Activated CD4-positive, alpha-beta T cell treated with anti-CD3 and anti-CD28 coated beads, Interleukin-2, Interleukin-6, amounts not matched to agents 100 ng/mL and 50 ng/mL, durations not matched to agents 16 hours and 8 hours (primary cell): ENCODE measurements at places on chromosomes 1 and 21.

DNA sequence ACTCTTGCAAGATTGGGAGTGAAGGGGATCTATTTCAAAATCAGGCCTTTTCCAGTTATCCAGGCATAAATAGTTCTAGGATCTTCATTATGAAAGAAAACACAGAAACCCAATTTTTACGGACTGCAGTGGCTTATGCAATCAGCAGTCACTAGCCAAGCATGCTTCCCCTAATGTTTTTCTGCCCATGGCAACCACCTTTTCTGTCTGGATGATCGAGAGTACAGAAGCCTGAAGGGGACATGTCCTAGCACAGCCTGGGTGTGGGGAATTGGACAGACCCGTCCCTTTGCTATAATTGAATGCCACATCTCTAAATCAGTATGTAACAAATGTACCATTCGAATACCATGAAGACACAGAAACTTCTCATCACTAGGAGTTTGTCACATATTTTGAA lies 29.8 kb upstream of the NCAM2 start:
- DNase-seq = no peak

- DNase-seq = no peak
Observed at GRCh38 chr1:167991546-167991945, 54.7 kb upstream of the MPC2 start.

DNA sequence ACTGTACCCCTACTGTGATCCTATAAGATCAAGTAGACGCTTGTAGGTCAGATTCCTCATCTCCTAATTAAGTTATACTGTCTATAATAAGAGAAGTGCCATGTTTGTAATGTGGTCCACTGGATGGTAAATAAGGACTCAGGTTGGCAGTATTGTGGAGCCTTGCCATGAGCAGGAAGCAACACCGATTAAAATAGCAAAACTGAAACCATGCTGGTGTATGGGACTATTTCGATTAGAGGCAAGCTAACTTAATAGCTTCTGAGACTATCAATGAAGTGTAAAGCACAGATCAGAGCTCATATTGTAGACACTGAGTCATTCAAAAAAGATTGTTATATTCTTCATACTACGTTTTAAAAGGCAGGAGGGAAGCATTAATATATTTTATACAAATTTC lies 348.8 kb downstream of the HHAT start:
- DNase-seq = no peak

GRCh38 chr1:164559342-164560051 lies 513 bp downstream of the PBX1 start:
- peak; percentile 1 for DNase-seq

GRCh38 chr1:167092653-167093052 lies 1.2 kb upstream of the STYXL2 start:
- no peak for DNase-seq

DNA sequence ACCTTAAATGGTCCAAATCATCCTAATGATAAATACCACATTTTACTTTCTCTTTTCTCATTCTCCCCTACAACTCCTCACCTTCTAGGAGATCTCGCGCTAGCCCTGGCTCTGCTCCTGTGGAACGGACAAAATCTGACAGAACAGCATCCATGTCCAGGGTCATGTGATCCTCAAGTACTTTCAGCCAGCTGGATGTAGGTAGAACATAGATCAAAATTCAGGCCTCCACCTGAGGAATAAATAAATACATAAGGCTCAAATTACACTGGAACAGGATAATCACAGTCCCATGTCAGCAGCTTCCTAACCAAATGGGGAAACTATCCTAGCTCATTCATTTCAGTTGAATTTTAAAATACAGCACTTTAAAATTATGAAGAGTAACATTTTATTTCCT lies 33.2 kb downstream of the OTUD7B start:
- no peak for DNase-seq

GRCh38 chr1:179744401-179745130 lies 1.5 kb downstream of the FAM163A start:
- DNase-seq = no peak

DNA sequence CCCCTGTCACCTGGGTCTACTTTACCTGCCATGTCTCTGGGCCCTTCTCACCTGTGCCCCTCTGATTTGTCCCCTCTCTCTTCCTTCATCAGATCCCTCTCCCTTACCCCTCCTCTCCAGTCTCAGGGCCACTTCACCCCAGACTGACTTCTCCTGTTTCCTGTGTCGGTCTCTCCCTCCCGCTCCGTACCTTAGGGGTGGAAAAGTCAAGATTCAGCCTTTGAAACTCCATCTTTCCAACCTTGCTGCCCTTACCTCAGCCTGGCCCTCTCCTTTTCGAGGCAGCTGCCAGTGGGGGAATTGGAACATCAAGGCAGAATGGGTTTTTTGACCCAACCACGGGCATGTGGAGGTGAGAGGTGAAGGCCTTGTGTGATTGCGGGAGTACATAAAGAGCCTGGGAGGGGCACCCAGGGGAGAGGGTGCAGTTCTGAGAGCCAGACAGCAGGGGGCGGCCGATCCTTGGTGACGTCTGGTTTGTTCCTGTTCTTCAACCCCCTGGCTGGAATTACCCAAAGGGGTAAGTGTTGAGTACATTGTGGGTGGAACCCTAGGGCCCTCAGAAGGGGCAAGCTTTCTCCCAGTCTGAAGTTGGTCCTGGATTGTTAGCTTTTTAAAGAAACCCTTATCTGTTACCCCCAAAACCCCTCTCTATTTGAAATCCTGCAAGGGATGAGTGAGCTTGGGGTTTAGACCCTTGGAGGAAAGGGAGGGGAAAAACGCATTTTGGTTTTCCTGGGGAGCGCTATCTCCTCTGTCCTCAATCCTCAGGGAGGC lies 12.3 kb upstream of the DMBX1 start:
- DNase-seq = peak; percentile 85

DNA sequence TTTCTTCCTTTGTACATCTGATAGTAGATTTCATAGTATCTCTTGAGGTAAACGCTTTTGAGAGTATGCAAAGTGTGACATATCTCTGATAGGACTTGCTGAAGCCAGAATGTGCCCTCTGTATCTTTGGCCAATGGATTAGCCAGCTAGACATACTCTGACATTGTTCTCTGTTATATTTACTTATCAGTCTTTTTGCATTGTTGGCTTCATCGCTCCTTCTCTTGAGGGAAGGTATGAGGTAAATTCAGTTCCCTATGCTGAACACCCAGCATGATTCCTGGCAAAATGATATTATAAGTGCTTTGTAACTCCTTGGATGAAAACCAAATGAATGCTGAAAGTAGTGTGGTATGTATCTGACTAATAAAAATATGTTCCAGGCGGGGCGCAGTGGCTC lies 163.2 kb upstream of the CACYBP start:
- DNase-seq = no peak

DNA sequence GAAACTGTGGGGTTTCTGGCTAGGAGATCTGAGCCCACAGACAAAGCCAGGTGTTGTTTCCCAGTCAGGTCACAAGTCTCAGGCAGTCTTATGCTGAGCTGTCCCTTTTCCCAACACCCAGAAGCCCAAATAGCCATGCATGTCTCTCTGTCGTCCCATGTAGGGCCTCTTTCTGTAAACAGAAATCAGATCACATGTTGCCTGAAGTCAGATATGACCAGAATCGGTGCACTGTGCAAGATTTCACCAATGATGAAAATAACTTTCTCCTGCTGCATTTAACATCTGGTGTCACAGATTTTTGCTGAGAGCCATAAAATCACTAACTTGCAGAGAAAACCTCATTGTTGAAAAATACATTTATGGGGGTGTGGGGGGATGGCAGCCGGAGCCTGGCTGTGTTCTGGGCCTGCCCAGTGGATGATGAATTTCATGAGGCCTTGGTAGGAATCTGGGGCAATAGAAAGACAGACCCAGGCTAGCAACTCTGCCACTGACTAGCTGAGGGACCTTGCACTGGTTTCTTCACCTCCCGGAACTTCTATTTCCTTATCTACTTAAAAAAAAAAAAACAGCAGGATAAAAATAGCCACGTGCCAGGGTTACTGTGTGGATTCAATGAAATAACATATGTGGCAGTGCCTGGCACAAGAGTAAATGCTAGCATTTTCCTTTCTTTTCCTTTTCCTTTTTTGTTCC lies 158.8 kb upstream of the NFIA start:
- no peak for DNase-seq

DNA sequence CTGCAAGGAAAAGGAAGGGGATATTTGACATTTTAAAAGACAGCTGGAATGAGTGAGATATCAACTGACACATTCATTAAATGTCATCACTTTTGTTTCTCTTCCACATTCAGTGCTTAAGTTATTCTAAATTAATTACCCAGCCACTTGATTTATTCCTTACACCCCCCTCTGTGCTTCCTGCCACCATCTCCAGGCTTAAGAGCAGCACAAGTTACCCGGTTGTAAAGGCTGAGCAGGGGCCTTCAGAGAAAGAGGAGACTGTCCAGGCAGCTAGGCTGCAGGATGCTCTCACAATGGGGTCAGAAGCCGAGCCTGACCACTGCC lies 71.4 kb downstream of the SYT6 start:
- no peak for DNase-seq

DNA sequence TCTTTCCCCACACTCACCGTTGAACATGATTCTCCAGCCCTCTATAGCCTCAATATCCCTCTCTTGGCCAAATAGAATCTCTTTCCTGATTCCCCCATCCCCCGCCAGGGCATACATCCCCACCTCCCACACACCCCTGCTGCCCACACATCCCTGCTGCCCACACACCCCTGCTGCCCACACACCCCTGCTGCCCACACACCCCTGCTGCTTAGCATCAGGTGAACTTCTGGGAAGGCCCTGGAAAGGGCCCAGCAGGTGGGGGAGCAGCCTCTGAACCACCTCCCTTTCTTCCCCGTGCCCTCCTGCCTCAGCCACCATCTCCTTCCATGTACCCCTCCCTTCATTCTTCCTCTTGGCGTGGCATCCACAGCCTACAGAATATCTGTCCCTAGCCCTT lies 15.9 kb upstream of the IFNLR1 start:
- no peak for DNase-seq

DNA sequence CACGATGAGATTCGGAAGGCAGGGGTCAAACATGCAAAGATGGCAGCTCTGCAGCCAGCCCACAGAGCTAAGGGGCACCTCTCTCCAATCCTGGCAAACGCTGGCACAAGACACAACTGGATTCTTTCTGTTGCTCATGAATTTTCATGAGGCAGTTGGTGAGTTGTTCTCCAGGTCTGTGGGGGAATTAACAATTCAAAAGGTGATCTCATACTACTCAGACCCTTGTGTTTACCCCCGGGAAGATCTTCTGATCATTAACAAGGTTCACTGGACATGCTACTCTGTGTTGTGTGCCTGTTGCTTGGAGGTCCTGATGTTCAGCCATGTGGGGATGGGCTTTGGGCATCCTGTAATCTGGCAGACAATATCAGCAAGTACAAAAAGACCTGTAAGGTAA lies 128.9 kb downstream of the HHAT start:
- DNase-seq = no peak

DNA sequence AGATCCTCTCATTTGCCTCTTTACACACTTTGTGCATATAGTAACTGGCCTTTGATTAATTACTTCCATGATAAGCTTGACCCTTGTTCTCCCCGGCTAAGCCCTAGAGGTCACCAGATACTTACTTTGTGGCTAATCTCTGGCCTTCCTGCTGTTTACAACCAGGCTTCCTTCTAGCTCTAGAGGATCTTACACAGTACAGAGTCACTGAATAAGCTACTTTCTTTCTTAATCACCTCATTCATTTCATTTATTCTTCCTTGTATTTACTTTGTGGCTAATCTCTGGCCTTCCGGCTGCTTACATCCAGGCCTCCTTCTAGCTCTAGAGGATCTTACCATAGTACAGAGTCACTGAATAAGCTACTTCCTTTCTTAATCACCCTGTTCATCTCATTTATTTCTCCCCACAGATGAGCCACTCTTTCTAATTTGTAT lies 144.3 kb upstream of the C1orf21 start:
- DNase-seq = no peak

DNA sequence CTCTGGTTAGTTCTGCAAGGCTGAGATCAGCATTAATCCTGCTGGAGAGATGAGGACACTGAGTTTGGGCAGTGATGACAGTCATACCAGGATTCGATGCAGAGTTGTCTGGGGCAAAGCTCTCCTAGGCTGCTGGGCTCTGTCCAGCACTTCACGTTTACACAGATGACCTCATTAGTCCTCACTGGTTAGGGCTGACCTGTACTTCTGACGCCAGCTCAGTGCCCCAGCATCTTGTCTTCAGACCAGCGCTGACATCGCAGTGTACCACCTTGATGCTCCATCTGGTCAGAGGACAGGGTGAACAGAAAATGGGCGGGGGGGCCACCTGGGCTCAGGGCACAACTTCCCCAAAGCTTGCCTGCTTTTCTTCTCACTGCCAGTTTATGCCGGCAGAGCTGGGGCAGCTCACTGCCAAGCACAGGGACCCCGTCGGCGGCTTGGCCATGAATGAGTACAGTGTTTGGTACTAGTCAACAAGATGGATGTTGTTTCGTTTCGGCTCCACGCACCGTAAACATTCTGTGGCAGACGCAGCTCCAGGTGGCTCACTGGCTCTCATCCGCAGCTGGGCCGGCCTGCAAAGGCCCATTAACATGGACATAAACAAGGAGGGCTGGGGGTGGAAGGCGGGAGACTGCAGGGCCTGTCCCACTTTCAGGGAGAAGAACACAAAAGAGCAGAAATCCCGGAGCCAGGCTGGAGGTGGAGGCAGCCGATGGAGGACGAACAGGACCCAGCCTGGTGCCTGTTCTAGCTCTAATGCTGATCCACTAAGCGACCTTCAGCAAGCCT lies 118.7 kb downstream of the GLIS1 start:
- no peak for DNase-seq

DNA sequence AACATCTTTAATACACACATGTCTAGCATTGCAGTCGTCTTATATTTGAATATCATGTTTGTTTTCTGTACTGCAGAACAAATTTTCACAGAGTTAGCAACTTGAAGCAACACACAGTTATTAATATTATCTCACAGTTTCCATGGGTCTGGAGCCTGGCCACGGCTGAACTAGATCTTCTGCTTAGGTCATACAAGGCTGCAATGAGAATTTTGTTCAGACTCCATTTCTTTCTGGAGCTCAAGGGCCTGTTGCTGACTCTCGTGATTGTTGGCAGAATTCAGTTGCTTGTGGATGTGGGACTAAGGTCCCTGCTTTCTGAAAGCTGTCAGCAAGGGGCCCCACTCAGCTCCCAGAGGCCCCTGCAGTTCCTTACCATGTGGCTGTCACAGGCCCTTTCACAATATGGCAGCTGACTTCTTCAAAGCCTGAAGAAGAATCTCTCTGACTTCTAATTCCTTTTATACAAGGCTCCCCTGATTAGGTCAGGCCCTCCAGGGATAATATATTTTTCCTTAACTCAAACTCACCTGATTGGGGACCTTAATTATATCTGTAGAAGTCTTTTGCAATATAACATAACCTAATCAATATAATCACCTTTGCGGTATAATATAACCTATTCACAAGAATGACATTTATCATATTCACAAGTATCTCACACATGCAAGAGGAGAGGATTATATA lies 296.3 kb downstream of the NFIA start:
- DNase-seq = no peak
